Thymus (tissue), 14 donors: ENCODE measurements at places on chromosomes 12 and 14. TPM values are rescaled to one million over a fixed set of nuclear protein-coding genes. Genes with fewer than 3 reads are reported as not detected.
A peak's percentile ranks its signal among the peaks of the same experiment; 100 is the strongest.

GRCh38 chr12:105337391-105337790 is 6.9 kb downstream of the C12orf75 start:
- H3K27ac ChIP-seq: no peak overlapping the region
- no peak overlapping the region for H3K4me3 ChIP-seq
- DNase-seq: no peak
- peaks cover 5% of the 10 kb centered on the region for H3K36me3 ChIP-seq
- no peaks in the 10 kb centered on the region for H3K27me3 ChIP-seq

RFX4 gene
- total RNA-seq: 0.05 TPM

DNA sequence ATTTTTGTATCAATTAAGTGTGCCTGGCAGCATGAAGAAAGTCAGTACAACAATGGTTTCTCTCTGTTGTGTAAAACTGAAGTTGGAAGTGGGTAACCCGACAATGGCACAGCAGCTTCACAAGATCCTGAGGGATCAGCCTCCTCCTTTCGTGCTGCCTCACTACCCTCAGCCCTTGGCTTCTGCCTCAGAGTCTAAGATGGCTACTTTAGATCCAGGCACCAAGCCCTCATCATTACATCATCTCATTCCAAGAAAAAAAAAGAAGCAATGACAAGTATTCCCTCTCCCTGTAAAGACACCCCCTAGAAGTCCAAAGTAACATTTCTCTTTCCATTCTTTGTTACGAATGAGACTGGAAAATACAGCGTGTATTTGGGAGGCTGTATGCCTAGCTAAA is 92.6 kb downstream of the DNAI7 start:
- H3K36me3 ChIP-seq: peaks cover 73% of the 10 kb centered on the region
- no peak for DNase-seq
- H3K4me1 ChIP-seq: no peaks in the 10 kb centered on the region
- no peaks in the 10 kb centered on the region for H3K27me3 ChIP-seq
- H3K27ac ChIP-seq: no peak overlapping the region

DNA sequence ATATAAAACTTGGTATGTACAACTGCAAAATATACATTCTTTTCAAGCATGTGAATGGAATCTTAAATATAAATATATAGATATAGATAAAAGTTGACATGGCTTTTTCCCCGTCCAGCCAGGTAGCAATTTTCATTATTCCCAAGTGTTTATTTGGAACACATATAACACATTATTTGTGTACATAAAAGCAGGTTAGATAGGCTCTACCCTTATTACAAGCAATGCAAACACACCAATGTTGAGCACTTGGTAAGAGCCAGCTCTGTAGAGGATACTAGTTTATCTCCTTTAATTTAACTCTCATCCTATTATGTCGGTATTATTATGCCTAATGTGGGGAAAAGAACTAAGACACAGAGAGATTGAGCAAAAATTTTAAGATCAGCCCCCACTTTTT is 7.0 kb upstream of the INSM2 start:
- no peaks in the 10 kb centered on the region for H3K4me1 ChIP-seq
- no peak overlapping the region for H3K4me3 ChIP-seq
- no peak for DNase-seq
- peaks cover 30% of the 10 kb centered on the region for H3K27me3 ChIP-seq

SERPINA12 gene
- 0.05 TPM for total RNA-seq

DAZAP2 gene
- 169 TPM for total RNA-seq

- no peak within 1 kb of the TSS for H3K27ac ChIP-seq
- peak; percentile 44 for DNase-seq
- peaks cover 89% of the 10 kb centered on the region for H3K27me3 ChIP-seq
- H3K4me3 ChIP-seq: peak within 1 kb of the TSS; percentile 40
Measured at GRCh38 chr12:49336645-49337584, at the start of gene C1QL4. C1QL4 (minus strand) TSS chr12:49337188; CDS start chr12:49336477, 711 bp downstream.

DNA sequence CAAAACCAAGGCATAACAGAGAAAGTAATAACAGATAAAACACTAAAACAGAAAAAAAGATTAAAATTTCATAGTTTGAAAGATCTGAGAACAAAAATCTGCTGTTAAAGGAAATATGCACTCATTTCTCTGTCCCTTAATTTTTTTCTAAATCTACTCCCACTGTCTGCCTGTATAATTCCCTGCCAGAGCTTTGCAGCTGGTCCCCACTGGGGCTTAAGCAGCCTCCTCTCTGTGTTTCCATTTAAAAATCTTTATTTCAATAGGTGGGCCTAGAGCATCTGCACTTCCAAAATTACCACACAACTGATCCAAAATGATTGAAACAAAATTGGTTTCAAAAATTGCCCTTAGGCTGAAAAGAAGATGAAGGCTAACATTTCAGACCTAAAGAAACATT is 6.4 kb upstream of the SIX6 start:
- H3K4me1 ChIP-seq: peaks cover 4% of the 10 kb centered on the region
- no peak overlapping the region for H3K4me3 ChIP-seq
- no peaks in the 10 kb centered on the region for H3K36me3 ChIP-seq

MIP gene
- total RNA-seq: 0.09 TPM

CLEC4C gene
- total RNA-seq: 1.4 TPM

CERS5 gene
- 30.7 TPM for total RNA-seq

DNA sequence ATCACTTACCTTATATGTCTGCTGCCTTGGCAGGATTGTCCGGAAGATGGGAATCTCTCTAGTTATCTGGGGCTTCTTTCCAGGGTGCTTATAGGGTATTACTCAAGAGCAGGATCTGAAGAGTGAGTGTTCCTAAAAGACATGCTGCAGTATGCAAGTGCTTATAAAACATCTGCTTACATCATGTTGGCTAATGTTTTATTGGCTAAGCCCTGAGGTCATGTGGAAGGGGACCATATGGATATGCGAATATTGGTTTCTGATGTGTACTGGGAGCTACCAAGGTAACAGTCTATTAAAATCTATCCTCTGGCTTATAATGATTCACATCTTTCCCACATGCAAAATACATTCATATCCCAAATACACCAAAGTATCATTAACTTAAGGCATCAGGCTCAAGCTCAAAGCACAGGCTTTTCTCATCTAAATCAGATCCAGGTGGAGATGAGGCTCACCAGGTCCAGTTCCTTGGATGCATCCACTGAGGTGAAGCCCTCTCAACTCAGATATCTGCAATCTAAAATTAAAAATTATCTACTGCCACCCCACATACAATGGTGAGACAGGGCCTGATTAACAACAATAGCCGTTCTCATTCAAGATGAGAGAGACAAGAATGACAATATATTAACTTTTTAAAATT is 29.8 kb downstream of the LRRIQ1 start:
- H3K4me3 ChIP-seq: no peak overlapping the region
- H3K27me3 ChIP-seq: no peaks in the 10 kb centered on the region
- H3K4me1 ChIP-seq: no peaks in the 10 kb centered on the region
- no peak for DNase-seq
- no peak overlapping the region for H3K27ac ChIP-seq
- no peaks in the 10 kb centered on the region for H3K36me3 ChIP-seq

DNA sequence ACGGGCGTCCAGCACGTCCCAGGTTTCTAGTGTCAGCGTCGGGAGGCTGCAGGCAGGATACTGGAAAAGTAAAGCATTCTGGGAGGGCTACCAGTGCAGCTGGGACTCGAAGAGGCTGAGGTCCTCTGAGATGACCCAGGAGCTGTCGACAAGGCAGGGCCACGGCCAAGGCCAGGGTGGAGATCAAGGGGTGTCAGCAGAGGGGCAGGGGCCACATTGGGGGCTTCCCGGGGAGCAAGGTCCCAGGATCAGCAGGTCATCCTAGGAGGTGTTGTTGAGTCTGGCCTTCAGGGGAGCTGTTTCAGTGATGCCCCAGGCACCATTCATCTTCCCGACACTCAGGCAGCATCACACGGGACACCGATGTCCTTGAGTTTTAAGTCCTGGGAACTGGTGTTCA is 377.8 kb upstream of the SFSWAP start:
- H3K36me3 ChIP-seq: no peaks in the 10 kb centered on the region
- no peak for DNase-seq
- no peaks in the 10 kb centered on the region for H3K4me1 ChIP-seq

GRCh38 chr12:8622646-8623045 is 10.0 kb upstream of the AICDA start:
- H3K36me3 ChIP-seq: no peaks in the 10 kb centered on the region
- DNase-seq: no peak
- no peaks in the 10 kb centered on the region for H3K27me3 ChIP-seq
